ENCODE measurements at places on chromosomes 4 and X.
A peak's percentile ranks its signal among the peaks of the same experiment; 100 is the strongest.

DNA sequence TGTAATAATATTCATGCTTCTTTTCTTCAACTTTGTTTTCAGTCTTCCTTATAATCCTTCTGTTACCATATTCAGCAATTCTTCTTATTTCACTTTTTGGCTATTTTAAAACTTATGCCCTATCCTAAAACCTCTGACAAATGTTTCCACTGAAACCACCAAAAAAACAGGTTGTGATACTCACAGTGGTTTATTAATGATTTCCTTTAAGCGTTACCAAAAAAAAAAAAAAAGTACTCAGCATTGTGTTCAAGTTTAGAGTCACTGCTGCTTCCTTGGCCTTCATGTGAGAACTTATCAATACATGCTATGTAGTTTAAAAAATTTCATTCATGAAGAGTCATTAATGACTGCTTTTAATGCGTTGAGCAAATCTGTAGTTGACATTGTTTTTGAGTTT lies 35.4 kb upstream of the UGT2A3 start:
- DNase-seq = no peak

GRCh38 chr4:17958181-17958580 lies 63.4 kb downstream of the LCORL start:
- no peak for DNase-seq

DNA sequence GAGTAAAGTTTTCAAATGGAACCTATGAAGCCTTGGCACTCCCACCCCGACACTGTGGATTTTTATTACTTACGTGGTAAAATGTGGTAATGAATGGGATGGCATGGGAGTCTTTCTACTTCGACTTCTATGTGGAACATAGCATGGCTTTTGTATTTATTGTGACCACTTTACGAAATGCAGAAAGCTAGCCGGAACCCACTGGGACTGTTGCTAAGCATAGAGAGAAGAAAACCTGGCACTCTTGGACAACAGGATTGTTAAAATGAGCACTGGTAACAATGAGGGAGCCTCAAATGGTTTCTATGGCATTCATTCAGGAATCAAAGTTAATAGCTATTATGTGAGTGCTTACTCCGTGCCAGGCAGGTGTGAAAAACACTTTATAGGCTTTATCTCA lies 113.3 kb downstream of the PDS5A start:
- no peak for DNase-seq

- no peak for DNase-seq
Measured at GRCh38 chrX:10190367-10190766, 33.6 kb downstream of the CLCN4 start.

DNA sequence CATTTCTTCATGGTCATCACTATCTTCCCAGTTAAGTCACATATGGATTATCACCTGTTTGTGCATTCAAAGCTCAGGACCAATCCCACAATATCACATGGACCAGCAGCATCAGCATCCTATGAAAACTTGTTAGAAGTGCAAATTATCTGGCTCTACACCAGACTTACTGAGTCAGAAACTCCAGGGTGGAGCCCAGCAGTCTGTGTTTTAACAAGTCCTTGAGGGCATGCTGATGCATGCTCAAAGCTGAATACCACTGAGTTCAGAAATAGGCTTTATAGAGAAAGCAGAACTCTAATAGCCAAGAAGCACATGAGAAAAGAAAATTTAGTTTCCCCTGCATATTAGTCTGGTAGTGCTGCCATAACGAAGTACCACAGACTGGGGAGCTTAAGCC lies 62.4 kb upstream of the GABRQ start:
- DNase-seq = no peak

DNA sequence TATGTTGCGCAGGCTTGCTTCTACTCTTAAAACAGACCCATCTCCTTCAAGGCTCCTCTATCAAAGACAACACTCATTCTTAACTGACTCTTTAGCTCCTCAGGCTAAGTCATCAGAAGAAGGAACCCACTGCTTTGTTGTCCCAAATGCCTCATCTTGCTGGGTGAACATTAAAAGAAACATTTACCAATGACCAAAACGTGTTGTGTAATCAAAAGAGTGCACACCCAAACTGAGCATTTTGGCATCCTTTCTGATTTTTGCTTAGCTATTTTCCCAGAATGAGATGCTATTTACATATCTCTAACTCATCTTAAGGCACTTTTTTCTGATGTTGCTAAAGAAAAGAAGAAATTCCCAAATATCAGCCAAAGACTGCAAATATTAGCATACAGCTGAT lies 131.7 kb upstream of the VCX3A start:
- no peak for DNase-seq

- no peak for DNase-seq
Measured at GRCh38 chr4:168722391-168722790, 225.5 kb downstream of the PALLD start.

GRCh38 chr4:57866468-57867171 lies 756.4 kb upstream of the IGFBP7 start:
- DNase-seq = no peak

GRCh38 chr4:155609455-155610059 lies 57.1 kb upstream of the GUCY1A1 start:
- DNase-seq = no peak

DNA sequence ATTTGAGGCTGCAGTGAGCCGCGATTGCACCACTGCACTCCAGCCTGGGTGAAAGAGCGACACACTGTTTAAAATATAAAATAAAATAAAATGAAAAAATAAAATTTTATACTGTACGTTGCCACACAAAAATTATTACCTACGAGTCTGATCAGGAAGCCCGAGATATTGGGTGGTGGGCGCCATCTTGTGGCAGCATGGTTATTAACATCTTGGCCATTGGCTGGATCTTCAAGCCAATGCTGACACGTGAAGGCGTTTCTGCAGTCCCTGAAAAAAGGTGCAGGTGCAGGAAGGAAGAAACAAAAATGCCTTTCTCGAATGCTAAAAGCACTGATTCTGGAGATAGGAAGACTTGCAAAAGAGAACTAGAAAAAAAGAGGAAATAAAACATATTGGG lies 4.9 kb upstream of the TLR8 start:
- no peak for DNase-seq

DNA sequence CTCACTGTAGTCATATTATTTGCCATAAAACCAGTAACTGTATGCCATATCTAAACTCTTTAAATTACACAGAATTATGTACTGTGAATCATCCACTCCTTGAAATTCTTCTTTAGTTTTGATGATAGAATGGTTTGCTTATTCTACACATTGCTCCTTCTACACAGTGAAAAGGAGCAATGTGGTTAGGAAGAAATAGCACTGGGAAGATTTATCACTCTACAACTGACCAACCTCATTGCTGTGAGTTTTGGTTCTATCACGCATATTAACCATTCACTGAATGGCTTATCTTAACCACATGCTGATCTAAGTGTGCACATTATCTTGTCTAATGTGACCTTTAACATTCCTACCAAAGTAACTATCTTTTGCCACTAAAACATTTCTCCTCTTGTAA lies 415.7 kb upstream of the NDST4 start:
- DNase-seq = no peak

- DNase-seq = no peak
Measured at GRCh38 chr4:17956245-17956644, 65.3 kb downstream of the LCORL start.

- no peak for DNase-seq
Measured at GRCh38 chrX:154829926-154830442, 4.5 kb downstream of the SMIM9 start.

GRCh38 chrX:5979338-5979737 lies 249.3 kb downstream of the NLGN4X start:
- no peak for DNase-seq

- no peak for DNase-seq
Measured at GRCh38 chr4:14152834-14153519, 525.5 kb upstream of the BOD1L1 start.

DNA sequence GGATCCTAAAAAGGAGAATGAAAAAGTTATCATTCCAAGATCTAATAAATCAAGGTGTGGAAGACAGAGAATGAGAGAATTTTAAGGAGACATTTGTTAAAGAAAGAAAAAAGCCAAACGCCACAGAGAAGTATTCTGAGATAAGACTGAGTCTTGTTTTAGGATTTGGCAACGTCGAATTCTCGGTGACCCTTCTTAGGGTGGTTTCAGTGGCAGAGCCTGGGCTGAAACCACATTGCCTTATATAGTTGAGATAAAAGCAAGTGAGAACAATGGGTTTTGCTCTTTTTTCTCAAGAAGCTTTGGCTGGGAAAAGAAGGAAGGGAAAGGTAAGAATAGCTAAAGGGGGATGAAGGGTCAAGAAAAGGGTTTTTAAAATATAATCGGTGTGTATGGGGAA lies 209.4 kb downstream of the VEGFC start:
- no peak for DNase-seq

DNA sequence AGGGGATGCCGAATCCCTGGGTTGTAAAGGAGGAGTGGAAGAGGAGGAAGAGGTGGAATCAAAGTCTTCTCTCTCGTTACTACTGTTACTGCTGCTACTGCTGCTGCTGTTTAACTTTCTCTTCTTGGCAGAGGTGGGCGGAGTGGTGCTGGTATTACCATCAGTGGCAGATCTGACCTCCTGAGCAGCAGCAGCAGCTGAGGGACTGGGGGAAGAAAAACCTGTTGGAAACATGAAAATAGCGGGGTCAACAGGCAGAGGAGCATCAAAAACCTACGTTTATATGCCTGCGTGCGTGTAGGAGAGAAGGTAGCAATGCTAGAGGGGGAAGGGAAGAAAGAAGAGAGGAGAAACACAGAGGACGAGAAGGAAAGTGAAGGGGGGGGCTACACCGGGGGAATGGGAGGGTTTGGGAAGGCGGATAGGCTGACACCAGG lies 339 bp downstream of the CUL4B start:
- DNase-seq = peak; percentile 27

DNA sequence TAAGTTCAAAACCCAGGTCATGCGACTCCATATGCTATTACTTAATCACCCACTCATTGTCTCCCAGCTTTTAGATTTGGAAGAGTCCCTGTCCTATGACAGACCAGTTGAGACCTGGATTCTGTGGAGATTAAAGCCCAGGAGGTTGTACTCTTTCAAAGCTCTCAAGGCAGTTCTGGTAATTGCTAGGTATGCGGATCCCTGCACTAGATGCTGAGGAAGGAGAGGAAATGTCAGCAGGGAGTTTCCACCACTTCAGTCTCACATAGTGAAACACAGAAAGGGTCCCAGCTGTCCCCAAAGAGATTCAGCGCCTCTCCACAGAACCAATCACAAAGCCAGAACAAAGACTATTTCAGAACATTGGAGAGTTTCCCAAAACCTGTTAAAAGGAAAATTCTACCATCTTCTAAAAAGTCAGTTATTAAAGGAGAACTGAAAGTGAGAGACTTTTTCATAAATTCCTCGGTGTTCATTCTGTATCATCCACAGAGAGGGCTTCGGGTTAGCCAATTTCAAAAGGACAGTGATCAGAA lies 53.4 kb downstream of the IRF2 start:
- no peak for DNase-seq

DNA sequence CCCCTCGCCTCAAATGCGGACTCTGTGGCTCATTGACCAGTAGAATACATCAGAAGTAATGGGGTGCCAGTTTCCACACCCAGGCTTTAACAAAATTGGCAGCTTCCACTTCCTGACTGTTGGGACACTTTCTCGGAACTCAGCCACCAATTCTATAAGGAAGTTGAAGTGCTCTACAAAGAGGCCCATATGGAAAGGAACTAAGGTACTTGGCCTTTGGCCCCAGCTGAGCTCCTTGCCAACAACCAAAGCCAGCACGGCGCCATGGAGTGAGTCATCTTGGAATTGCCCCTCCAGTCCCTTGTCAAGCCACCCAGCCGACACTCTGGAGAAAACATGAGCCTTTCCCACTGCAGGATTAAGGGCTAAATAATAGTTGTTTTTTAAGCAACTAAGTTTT lies 262.2 kb upstream of the INTU start:
- DNase-seq = no peak

Measured in nucleus accumbens (tissue), 56 donors.